Left lung (tissue), 14 donors: ENCODE measurements at places on chromosomes 3 and 15. TPM values are rescaled to one million over a fixed set of nuclear protein-coding genes. Genes with fewer than 3 reads are reported as not detected.

DNA sequence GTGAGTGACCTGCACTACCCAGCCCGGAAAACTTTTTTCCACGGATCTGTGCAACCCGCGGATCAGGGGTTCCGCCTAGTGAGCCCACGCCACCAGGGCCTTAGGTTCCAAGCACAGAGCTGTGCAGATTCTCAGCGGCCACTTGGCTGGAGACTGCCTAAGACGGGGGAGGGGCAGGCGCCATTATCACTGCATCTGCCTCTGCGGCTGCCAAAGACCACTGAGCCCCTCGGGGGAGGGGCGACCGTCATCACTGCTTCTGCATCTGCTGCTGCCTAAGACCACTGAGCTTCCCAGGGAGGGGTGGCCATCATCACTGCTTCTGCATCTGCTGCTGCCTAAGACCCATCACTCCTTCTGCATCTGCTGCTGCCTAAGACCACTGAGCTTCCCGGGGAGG lies 460.2 kb downstream of the OCA2 start:
- no peak for DNase-seq

DNA sequence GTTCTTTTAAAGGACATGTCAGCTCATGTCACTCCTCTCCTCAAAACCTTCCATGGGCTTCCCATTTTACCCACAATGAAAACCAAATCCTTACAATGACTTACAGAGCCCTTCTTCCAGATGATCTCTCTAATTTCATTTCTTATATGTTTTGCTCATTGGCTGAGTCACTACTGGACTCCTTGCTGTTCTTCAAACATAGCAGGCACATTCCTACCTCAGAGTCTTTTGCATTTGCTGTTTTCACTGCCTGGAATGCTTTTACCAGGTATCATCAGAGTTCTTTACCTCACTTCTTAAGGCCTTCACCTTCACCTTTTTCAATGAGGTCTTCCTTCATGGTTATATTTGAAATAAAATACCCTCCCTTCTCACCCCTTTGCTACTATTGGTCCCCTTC lies 57.3 kb downstream of the NECTIN3 start:
- DNase-seq: no peak

DNA sequence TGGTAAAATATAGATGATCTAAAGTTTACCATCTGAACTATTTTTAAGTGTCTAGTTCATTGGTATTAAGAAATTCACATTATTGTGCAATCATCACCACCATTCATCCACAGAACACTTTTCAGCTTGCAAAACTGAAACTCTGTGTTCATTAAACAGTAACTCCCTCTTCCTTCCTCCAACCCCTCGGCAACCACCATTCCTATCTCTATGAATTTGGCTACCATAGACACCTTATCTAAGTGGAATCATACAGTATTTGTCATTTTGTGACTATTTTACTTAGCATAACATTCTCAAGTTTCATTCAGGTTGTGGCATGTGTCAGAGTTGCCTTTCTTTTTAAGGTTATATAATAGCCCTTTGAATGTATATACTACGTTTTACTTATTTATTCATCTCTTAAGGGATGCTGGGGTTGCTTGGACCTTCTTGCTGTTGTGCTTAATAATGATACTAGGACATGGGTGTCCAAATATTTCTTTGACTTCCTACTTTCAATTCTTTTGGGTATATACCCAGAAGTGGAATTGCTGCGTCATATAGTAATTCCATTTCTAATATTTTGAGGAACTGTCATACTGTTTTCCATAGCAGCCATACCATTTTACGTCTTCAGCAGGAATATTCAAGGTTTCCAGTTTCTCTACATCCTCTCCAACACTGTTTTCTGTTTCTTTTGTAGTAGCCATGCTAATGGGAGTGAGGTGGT lies 20.9 kb downstream of the KAT2B start:
- no peak for DNase-seq

The SLC15A2 gene
- polyA plus RNA-seq: 24.8 TPM

The EXD1 gene
- not detected for polyA plus RNA-seq

The HTR3C gene
- 0.14 TPM for polyA plus RNA-seq

The GUCA1C gene
- not detected for polyA plus RNA-seq
